ENCODE measurements at places on chromosomes 4 and X. TPM values are rescaled to one million over a fixed set of nuclear protein-coding genes. Genes with fewer than 3 reads are reported as not detected.
A peak's percentile ranks its signal among the peaks of the same experiment; 100 is the strongest.

DNA sequence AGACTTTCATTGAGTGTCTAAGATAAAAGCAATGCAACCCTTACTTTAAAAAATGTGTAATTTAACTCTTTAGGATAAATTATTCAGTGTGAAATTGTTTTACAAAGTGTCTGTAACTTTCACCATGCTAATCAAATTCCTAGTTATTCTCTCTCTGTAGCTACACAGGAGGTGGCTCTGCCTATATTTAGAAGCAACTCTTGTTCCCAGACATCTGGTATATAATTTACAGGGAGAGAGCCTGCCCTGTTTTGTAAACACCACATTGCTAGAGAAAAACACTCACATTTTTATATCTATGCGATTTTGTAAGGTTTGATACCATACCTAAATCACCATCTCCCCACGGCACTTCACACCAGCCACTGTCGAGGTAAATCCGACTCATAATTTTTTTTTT is 35.5 kb upstream of the SPATA4 start:
- no peak for DNase-seq

DNA sequence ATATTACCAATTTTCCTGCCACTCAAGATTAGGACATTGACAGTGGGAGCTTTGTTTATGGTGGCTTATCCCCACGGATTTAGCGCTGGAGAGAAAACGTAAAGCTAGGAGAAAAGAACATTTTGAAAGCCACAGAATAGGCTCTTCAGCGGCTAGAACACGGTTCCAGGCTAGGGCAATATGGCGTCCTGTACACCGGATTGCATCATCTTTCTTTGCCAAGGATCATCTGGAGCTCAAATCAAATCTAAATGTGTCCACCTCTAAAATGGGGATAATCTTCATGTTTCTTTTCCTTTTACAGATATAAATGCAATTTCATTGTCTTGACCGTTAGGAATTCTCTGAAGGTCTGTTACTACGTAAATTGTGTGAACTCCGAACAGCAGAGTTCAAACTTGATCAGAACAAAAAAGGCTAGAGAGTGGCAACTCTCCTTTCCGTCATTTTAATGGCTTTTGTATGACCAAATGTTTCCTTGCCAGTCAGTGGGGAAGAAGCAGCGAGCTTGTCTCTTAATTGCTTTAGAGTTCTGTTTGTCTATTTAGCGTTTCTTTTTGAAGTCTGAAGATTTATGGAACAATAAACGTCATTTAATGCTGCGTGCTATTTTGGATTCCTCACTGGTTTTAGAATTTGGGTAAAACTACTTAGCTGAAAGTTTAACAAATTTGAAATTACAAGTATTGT is 2.6 kb upstream of the WWC2 start:
- no peak for DNase-seq

DNA sequence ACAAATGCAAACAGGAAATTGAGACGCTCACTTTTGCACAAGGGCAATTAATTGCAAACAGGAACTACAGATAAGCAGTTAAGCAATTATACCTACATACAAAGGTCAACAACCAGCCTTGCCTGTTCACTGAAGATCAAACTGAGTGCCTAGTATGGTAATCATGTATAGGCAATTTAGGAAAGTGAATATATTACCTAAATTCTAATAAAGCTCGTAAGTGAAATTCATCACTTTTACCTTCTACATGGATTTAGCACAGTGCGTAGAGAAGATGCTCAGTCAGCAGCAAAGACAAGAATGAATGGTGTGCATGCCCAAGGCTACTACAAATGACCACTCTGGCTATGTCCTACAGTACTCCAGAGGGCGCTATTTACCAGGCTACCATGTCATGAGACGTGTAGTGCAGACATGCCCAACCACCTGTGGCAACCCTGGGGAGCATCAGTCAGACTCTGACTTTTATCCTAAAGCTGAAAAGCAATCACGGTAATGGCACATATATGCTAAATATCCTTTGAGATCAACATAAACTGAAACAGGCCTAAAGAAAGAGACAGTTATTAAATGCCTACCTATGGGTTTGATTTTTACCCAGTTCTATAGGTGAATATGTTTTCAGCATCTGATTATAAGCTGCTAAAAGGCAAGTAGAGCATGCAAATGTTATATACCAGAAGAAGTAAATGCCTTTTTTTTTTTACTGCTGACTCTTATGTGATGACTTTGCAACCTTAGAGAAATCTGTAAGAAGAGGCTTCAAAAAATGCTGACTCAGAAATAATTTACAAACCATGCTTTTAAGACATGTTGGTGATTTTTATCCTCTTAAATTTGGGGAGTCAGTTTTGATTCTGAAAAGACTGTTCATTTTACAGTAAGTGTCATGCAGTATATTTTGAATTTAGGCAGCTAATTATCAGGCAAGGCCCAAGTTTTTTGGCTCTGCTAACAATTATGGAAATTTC is 178.0 kb downstream of the PPP3CA start:
- DNase-seq = peak; percentile 80

Gene GAGE13
- total RNA-seq = not detected

Gene TLR1
- total RNA-seq = 2.7 TPM

GRCh38 chr4:186335793-186336192 is 69.8 kb downstream of the F11 start:
- DNase-seq = no peak

- peak; percentile 1 for DNase-seq
Observed at GRCh38 chrX:114611018-114611619, 27.2 kb downstream of the HTR2C start.

GRCh38 chr4:142840516-142841123 is 5.5 kb downstream of the INPP4B start:
- peak; percentile 35 for DNase-seq

- peak; percentile 97 for DNase-seq
Observed at GRCh38 chr4:126777649-126778048, 855.1 kb upstream of the INTU start.

- DNase-seq = no peak
Observed at GRCh38 chr4:61173799-61174198, 26.3 kb upstream of the ADGRL3 start.

DNA sequence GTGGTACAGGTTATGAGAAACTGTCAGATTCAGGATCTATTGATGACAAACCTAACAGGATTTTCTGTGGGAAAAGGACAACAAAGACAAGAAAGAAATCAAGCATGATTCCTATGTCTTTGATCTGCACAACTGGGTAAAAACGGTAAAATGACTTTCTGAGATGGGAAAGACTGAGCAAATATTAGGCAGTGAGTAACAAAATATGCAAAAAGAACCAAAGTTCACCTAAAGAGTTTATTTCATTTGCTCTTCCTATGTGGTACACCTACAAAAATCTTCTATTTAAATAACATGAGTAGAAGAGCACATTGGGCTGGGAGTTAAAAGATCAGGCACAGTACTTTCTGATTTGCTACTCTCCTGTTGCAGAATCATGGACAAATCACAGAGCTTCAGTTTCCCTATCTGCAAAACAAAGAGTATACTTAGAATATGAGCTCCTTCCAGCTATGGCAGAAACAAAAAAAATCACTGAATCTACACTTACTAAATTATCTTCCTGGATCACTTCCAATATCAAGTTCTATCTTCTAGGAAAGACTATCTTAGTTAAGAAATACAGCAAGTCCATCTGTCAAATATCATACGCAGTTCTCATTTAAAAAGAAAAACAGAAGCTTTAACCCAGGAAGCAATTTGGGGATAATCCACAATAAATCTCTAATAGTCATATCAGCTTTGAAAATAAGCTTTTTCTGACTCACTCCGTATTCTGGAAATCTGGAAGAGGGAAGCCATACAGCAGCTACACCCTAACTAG is 37.4 kb downstream of the NFXL1 start:
- DNase-seq = no peak

DNA sequence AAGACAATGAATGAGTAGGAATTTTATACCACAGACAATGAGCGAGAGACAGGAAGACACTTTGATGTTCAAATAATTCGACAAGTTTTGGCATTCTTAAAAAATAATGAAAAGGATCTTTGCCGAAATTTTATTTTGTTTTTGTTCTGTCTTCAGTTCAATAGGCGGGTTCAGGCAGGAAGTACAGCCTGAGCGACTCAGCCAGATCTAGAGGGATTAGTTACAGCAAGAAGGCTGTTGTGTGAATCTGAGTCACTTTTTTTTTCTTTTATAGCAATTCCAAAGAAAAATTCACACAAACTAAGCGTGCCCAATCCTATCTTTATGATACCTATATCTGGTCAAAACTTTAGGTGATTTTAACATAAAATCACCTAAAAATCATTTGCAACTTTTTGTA is 505.4 kb upstream of the FAM241A start:
- DNase-seq = peak; percentile 56

DNA sequence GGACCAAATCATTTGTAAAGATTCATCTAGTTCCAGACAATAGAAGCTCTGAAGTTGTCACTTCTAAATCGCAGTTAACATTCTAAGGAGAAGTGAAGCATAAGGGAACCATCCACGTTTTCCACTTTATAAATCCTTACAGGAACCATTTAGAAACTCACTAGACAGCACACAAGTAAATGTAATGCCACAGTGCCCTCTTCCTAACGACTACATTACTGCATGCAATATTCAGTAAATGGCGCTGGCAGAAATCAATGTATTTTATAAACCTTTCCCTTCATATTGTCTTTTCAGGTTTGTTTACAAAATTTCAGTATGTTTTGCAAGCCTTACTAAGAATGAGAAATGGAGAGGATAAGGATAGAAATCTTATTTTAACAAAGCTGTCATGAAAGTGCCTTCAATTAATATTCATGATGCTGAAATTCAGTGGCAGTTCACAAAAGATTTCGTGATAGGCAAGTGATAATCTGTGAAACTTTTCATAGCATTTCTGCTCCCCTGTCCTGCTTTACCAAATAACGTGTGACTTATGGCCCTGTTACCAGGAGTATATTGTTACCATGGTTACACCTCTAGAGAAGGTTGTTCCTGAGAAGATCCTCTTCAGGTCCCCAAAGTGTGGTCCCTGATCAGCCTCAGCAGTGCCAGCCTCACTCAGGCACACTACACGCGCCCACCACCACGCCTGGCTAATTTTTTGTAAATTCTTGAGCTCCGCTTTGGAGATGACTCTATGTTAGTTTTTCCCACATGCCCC is 54.2 kb downstream of the TMA16 start:
- peak; percentile 44 for DNase-seq

Gene GYPE
- total RNA-seq = not detected

GRCh38 chr4:52822583-52822971 is 39.5 kb upstream of the RASL11B start:
- DNase-seq = peak; percentile 79

Gene STBD1
- total RNA-seq = 13.9 TPM

DNA sequence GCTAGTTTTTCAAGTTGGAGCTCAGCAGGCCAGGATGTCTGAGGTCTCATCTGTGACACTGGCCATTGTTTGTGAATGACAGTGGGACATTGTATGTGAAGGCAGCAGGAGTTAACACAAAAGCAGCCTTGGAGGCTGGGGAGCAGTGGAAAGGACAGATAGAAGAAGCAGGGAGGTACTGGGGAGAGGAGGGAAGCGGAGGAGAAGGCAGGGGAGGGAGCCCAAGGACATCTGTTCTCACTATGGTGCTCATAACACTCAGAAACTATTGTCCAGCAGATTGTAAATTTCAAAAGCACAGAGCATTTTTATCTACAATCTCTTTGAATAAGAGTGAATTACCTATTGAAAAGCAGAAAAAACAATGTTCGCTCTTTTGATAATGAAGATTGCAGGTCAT is 253.6 kb upstream of the DIPK2B start:
- no peak for DNase-seq

DNA sequence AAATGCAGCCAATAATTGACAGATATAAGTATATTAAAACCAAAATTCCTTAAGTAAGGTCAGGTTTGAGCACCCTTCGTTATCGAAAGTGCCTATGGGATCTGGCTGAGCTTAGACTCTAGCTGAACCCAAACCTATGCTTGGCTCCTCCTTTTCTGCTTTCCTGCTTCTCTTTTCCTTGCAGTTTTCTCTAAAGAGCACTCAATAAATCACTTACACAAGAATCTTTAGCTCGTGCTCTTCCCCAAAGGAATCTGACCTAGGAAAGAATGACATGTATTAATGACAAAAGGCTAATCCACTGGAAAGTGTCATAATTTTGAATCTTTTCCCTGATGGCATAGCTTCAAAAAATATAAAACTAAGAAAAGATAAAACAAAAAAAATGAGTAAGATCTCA is 282.7 kb downstream of the DKK2 start:
- DNase-seq = no peak

DNA sequence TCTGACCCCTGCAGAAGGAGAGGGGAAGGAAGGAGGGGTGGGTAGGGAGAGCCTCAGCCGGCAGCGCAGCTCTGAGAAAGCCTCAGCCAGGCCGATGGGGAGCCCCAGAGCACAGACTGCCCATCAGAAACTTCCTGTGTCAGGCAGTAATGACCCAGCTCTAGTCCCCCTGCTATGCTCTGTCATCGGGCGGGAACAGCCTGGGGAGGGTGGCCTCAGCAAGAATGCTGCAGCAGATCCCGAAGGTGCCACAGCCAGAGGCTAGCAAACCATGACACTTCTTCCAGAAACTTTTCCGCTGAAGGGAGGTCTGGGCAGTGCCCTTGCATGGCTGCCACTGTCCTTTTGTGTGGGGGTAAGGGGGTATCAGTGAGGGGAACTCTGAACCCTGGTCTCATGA is 279.0 kb downstream of the BCOR start:
- DNase-seq = no peak

DNA sequence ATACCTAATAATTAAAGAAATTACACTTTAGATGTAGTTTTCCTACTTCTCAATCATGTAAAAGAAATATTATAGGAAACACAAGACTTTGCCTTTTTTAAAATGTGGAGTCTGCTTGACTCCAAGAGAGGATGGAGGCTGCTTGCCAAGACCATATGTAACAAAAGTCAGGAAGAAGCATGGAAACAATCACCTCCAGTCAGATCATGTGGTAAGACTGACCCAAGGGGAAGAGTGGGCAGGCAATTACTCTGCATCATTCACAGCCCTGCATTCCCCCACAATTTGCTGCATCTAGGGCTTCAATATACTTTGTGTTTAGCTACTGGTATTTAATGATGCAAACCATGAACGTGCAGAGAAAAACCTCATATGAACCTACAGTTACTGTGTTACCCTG is 78.0 kb upstream of the RXFP1 start:
- DNase-seq = no peak

DNA sequence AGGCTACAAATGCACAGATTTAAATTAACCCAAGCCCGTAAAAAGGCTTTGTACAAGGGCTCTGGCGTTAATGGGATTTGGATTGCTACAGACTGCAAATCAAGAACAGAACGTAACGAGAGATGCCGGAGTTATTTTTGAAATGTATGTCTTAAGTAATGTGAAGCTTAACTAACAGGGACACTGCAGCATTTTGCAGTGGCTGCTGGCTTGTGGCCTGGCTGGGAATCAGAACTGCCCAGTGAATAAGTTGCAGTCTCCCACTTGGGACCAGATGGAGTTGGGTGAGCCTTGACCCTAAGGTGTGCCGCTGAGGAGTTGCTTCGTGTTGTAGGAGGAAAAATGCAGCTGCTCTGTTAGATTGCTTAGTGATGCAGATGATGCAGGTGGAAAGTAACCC is 318.4 kb downstream of the DHX15 start:
- no peak for DNase-seq

- DNase-seq = no peak
Observed at GRCh38 chr4:5018096-5018495, 1.2 kb downstream of the CYTL1 start.

Gene ADH1A
- not detected for total RNA-seq

Gene ZNF141
- total RNA-seq = 8.5 TPM

Gene DRD5
- not detected for total RNA-seq
